Stimulated activated CD4-positive, alpha-beta T cell treated with anti-CD3 and anti-CD28 coated beads, TNF-alpha, amount 100 ng/mL, for 4 hours (primary cell): ENCODE measurements at places on chromosomes 3 and 15.

DNA sequence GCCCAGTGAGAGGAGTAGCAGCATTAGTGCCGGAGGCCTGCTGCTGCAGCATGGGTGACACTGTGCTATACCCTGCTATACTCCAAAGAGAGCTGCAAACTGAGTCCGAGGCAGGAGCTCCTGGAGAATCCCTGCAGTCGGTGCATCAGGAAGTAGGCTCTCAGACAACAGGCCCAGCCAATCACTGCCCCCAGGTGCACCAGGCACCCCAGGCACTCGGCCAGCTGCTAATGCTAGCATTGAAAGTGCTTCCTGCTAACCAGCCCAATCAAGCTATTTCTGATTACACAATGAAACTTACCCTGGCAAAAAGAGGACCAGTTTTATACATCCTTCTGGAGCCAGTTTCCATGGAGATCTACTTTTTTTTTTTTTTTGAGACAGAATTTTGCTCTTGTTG lies 45.6 kb upstream of the IREB2 start:
- DNase-seq = no peak

GRCh38 chr15:77053709-77054108 lies 17.2 kb downstream of the TSPAN3 start:
- no peak for DNase-seq

GRCh38 chr3:108396336-108396735 lies 100.0 kb downstream of the HHLA2 start:
- no peak for DNase-seq

GRCh38 chr3:50117120-50117519 lies 28.4 kb downstream of the RBM5 start:
- no peak for DNase-seq

GRCh38 chr3:24348348-24348747 lies 146.3 kb downstream of the THRB start:
- no peak for DNase-seq
